ENCODE measurements at places on chromosomes 7 and 10.

DNA sequence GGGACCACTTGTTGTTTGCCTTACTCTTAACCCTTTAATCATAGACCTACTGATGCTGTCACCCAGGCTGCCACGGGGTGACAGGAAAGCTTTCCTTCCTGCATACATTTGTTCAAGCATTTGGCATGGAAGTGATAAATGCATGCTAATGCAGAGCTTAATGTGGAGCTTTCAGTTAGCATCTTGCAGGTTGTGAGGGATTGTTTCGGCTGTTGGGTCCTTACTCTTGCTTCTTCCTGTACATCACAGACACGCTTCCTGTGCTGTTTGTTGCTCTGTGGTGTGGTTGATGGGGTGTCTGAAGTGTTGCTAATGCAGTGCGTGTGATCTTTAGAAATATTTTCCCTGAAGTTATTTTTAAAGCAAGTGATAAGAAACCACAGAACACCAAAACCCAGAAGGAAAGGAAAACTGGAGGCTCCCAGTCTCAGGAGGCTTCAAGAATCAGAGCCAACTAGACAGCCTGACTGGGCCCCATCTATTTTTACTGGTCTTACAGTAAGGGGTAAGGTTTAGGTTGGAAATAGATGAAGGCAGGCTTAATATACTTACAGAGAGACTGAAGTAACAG, 143.1 kb downstream of the CHN2 start:
- DNase-seq: no peak

DNA sequence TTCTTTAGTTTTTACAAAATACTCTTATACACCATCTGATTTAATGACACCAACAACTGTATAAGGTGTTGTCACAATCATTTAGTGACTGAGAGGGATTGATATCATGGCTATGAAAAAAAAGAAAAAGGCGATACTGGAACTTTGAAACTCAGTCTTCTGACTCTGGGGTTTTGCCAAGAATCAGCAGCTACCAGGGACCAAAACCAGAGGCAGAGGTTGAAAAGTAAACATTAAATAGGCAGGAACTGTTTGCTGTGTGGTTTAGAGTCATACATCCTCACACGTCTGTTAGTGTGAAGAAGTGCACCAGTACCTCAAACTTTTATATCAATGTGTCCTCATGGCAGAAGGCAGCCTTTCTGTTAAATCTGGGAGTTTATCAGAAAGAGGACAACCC, 19.9 kb upstream of the GGCT start:
- no peak for DNase-seq

GRCh38 chr7:100141555-100141949, 7.2 kb upstream of the LAMTOR4 start:
- DNase-seq: no peak

DNA sequence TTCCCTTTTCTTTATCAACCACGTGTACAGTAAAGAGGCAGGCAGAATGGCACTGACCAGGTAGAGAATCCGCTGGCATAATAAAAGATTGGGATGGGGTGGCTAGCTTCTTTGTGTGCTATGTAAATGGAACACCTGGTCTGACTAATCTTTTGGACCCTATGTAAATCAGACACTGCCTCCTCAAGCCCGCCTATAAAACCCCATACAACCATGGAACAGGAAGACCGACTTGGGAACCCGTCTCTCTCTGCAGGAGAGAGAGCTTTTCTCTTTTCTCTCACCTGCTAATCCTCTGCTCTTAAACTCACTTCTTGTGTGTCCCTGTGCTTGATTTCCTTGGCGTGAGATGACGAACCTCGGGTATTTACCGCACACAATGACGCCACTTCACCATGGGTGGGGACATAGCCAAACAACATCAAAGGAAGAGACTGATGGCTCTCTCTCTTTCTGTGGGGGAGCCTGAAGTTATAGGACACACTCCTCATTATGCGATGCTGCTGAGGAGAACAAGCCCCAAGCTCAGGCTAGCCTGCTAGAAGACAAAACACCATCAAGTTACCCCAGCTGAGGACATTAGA, 94.2 kb downstream of the ARL5B start:
- DNase-seq: no peak

GRCh38 chr7:151246102-151246850, 2.2 kb downstream of the SMARCD3 start:
- no peak for DNase-seq
